ENCODE measurements at places on chromosomes 13 and 19. TPM values are rescaled to one million over a fixed set of nuclear protein-coding genes. Genes with fewer than 3 reads are reported as not detected.
A peak's percentile ranks its signal among the peaks of the same experiment; 100 is the strongest.

RNF113B gene
- total RNA-seq = 6.5 TPM

CYP4F8 gene
- total RNA-seq = 4.4 TPM

SSC5D gene
- 1.3 TPM for total RNA-seq

UNC13A gene
- 28.9 TPM for total RNA-seq

PALM3 gene
- total RNA-seq = 3.5 TPM

TPTE2 gene
- total RNA-seq = 0.27 TPM

SOHLH2 gene
- 3.8 TPM for total RNA-seq

PLK5 gene
- total RNA-seq = 0.29 TPM

PEX11G gene
- total RNA-seq = 5.1 TPM

- no peak for ATAC-seq
These were observed 23.9 kb upstream of the LPAR6 start for GRCh38 chr13:48436661-48437288.

DNA sequence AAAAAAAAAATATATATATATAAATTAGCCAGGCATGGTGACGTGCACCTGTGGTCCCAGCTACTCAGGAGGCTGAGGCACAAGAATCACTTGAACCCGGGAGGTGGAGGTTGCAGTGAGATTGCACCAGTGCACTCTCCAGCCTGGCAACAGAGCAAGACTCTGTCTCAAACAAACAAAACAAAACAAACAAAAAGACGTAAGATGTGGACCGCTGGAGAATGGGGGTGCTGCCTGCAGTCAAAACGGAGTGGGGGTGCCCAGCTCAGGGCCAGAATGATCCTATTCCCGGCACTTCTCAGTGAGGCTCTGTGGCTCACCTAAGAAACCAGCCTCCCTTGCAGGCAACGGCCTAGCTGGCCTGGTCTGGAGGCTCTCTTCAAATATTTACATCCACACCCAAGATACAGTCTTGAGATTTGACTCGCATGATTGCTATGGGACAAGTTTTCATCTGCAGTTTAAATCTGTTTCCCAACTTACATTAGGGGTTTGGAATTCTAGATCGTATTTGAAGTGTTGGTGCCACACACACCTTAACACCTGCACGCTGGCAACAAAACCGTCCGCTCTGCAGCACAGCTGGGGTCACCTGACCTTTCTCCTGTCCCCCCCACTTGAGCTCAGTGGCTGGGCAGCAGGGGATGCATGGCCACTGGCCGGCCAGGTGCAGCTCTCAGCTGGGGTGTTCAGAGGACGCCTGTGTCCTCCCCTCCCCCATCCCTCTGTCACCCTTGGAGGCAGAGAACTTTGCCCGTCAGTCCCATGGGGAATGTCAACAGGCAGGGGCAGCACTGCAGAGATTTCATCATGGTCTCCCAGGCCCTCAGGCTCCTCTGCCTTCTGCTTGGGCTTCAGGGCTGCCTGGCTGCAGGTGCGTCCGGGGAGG, at the start of gene F7:
Gene F7, plus strand, starts transcription at position 760 of the 889 bp plus-strand sequence. Its CDS starts 51 bp downstream, at position 811.
- ATAC-seq = peak; percentile 69

DNA sequence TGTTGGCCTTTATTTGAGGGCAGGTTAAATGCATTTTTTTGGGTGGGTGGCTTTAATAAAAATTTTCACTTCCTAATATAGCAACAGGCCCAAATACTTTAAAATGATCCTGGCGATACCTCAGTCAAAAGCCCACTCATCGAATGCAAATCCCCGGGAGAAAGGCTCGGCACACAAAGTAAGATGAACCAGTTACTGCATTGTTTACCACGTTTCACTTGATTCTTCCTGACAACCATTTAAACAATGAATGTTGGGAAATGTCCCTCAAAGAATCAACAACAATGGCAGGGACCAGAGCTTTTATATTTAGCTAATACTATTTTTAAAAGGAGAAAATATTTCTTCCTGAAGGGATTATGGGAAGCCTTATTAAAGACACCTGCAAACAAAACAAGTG, 187.7 kb downstream of the ABCC4 start:
- no peak for ATAC-seq

DNA sequence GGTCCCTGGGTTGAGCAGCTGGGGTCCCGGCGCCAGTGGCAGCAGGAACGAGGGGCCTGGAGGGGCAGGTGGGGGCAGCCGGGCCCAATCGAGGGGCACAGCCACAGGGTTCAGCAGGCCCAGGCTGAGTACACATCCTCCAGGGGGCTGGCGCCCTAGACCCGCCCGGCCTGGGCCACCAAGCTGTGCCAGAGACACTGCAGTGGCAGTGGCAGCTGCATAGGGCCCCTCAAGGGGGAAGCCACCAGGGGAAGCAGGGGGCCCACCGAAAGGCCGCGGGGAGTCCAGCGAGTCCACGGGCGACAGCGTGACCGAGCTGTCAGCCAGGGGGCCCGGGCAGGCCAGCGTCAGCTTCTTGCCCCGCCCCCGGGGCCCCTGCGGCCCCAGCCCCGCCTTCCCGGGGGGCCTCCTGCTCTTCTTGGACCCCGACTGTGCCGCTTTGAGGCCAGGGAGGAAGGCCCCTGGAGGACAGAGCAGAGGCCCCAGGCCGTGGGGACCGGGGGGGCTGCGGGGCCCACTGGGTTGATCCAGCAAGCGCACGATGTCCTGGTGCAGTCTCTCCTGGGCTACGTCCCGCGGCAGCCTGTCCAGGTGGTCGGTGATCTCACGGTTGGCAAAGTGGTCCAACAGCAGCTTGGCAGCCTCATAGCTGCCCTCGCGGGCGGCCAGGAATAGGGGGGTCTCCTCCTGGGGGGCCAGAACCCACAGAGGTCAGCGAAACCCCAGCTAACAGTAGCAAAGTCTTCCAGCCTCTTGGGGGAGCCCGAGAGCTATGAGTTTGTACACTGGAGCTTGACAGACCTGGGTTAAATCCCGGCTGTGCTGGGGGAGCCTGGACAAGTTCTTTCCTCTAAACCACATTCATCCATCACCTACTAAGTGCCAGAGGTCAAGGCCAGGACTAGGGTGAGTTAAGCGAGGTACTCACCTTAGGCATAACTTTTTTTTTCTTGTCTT, 39.5 kb downstream of the NOTCH3 start:
- ATAC-seq = no peak

DNA sequence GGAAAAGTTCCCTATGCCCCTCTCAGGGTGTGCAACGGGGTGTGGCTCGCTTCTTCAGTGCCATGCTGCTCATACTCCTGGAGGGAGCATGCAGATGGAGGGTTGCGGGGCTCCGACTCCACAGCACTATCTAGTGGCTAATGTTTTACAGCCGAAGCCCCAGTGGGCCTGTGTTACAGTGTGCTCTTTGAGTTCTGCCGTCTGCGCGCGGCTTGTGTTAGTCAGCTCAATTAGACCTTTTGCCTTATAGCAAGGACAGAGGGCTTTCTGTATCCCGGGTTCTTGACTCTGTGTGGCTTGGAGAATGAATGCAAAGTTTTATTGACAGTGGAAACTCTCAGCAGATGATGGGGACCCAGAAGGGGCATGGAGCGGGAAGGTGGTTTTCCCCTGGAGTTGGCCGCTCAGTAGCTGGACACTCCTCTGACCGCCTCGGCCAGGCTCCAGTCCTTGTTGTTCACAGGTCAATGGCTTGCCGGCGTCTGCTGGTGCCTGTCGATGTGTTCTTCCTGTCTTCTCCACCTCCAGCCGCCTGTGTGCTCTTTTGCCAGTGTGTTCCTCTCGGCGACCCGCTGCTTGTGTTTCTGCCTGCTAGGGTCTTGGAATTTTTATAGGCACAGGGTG, 383.4 kb downstream of the LMO7 start:
- ATAC-seq = no peak

DNA sequence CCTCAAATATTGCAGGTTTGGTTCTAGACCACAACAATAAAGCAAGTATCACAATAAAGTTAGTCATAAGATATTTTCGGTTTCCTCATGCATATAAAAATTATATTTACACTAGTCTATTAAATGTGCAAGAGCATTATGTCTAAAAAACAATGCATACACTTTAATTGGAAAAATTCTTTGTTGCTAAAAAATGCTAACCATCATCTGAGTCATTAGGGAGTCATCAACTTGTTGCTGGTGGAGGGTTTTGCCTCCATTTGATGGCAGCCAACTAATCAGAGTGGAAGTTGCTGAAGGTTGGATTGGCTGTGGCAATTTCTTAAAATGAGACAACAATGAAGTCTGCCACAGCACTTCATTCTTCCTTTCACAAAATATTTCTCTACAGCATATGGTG, 422.3 kb upstream of the GPC6 start:
- ATAC-seq = no peak

GRCh38 chr13:53513226-53513625, 484.6 kb downstream of the OLFM4 start:
- no peak for ATAC-seq

DNA sequence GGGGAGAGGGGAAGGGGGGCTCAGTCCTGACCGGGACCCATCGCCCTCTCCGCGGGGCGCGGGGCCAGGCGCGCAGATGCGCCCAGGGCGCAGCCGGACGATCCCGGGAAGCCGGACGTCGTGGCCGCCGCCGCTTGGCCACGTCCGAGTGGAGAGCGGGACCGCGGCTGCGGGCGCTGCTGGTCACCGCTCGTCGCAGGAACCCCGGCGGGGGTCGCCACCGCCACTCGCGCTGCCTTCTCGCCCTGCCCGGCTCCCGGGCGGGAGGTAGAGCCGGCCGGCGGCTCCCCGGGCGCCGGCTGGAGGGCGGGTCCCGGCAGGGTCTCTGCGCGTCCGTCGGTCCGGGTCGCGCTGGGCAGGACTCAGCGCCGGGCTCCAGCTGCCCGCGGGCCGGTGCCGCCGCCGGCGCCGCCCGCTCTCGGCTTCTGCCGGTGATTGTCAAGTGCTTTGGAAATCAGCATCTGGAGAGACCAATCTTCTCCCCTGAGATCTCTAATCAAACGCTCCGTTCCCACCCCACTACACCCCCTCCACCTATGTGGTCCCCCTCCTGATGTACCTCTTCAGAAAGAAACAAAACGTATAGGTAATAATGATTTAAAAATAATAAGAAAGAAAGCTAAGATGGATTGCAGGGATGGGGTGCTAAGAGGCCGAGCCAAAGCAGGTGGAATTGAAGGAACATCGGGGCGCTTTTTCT, 464.4 kb downstream of the ITGBL1 start:
- peak; percentile 35 for ATAC-seq

DNA sequence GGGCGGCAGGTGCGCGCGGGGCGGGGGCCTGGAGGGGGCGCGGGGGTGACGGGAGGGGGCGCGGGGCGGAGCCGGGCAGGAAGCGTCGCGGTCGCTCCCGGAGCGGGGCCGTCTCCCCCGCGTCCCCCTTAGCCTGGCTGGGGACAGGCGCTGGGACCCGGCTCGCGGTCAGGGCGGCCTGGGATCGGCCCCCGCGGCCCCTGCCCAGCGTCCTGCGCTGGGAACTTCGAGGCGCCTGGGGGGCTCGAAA, 74.7 kb upstream of the MCF2L start:
- ATAC-seq = peak; percentile 54

GRCh38 chr13:24075137-24075975, 85.2 kb upstream of the SPATA13 start:
- peak; percentile 17 for ATAC-seq

GRCh38 chr13:48592688-48593049, 59.8 kb upstream of the RCBTB2 start:
- no peak for ATAC-seq

DNA sequence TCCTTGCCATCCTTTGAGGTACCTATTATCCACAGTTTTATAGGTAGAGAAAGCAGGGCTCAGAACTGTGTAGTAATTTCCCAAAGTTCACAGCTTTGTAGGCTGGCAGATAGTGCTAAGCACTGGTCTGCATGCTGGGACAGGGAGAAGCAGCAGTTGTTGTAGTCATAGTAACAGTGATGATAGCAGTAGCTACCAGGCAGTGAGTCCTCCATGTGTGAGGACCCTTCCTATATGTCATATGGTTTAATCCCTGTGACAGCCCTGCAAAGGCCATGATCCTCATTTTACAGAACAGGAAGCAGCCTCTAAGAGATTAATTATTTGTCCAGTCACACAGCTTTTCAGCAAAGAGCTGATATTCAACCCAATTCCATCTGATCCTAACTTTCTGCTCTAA, 21.0 kb downstream of the SERP2 start:
- ATAC-seq = peak; percentile 97

- no peak for ATAC-seq
These were observed 35.5 kb upstream of the LDLR start for GRCh38 chr19:11053817-11054195.

- no peak for ATAC-seq
These were observed 27.4 kb downstream of the LRCH1 start for GRCh38 chr13:46580362-46580839.

DNA sequence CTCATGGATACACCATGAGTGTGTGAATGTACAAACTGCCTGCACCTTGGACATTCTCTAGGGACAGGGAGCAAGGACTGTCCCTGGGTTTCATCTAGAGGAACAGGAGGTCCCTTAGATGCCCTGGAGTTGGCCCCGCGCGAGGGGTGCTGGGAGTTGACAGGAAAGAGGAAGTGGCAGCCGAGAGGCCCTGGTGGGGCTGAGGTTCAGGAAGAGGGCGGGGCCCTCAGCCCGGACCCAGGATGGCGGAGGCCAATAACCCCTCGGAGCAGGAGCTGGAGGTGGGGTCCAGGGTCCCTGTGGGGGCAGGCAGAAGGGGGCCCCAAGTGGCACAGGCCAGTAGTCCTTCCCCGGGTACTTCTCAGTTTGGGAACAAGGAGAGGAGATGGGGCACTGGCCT, 6.9 kb downstream of the PKN1 start:
- ATAC-seq = no peak

- ATAC-seq = peak; percentile 68
These were observed 567 bp upstream of the CTU1 start for GRCh38 chr19:51108805-51109146.

DNA sequence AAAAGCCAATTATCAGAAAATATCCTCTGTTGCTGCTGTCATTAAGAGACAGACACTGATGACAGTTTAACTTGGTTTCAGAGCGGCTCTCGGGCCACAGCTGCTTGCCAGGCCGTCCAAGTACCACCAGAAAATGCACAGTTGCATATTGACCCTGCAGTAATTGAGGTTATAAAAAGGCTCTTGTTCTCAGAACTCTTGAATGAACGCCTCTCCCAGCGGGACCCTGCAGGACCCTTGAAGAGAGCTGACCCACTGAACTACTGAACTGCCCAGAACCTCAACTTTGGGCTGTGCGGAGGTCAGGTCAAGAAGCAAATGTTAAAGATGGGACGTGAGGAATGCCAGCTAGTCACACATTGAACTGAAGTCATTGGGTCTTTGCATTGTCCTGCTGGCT, 1559.0 kb upstream of the SLC10A2 start:
- ATAC-seq = no peak

DNA sequence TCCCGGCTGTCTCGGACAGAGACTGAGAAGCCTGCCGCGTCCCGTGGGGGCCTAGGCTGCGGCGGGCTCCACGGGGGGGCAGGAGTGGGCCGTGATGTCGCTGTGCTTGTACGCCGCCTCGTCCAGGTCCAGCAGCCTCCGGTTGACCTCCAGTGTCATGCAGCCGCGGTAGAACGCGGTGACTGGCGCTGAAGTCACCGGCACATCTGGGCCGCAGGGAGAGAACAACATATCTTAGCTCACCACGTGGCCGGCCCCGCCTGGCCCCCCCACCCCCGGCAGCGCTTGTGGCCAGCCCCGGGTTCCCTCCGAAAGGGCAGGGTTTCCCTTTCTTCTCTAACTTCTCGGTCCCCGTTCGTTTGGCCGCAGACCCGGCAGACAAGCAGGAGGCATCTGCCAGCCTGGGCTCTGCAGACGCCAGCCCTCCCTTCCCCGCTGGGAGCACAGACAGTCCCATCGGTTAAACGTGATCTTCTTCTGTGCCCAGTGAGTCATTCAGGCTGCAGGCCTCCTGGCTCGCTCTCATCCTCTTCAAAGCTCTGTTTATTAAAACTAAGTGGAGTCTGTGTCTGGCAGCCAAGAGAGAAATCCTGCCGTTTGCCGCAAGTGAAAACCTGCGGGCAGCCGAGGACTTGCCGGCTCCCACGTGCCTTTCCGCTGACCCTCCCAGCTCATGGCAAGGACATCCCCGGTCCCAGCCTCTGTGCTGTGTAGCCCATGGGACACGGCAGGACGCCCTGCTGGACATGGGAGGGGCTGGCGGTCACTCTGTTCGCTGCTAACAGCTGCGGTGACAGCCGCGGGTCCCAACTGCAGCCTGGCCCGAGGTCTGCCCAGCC, 42.8 kb downstream of the GAS6 start:
- peak; percentile 76 for ATAC-seq
